ENCODE measurements at places on chromosomes 3 and 15.

DNA sequence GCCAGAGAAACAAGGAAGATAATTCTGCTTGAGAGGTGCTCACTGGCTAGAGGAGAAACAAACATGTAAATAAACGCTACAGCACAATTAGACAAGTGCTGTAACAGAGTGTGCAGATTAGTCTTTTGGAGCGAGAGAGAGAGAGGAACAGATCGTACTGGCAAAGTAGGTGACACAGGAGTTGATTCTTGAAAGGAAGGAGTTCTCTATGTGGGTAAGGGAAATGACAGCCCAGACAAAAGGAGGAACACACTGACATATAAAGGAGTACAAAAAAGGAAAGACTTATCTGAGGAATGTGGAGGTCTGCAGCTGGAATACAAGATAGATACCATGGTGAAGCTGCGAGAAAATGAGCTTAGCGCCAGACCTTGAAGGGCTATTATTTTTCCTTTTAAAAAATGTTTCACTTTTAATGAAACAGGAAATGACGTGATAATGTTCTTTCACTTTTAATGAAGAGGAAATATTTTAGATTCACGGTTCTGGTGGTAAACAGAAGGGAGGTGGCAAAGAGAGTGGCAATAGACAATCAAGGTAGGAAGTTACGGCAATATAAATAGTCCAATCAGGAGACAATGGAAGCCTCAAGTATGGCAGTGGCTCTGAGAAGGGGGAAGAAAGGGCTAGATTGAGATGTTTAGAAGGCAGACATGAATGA, 202.9 kb downstream of the VPS13C start:
- DNase-seq, result no peak

DNA sequence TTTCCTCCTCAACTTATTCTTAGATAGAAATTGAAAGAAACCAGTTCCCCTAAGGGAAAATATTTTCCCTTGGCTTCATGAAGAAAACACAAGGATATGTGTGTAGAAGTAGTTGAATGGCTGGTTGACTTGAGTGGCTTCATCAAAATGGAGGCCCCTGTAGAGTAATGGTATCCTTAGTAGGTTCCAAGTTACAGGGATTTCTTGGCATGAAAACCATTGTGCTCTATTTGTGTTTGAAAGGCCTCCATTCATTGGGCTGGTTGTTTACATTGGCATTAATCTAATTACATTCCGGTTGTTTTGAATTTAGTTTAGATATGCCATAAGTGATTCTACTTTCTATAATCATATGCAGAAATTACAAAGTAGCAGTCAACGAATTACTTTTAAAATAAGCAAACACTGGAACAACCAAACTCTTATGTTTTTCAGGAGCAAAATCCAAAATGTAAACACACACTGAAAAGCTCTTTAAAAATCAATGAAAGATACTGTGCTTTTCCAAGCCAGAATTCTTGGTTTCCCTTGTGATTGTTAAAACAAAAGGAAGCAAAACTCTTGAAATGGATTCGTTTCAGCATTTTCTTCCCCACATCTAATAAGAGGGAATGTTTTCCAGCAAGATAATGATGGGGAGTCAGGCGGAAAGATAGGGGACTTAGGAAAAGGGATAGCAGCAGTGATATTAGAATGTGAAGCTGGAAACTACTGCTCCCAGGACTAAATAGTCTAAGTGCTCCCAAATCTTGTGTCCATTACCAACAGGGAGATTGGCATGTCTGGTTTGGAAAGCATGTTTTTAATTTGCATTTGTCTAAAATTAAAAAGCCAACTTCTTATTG, 77.0 kb downstream of the EPHA3 start:
- no peak for DNase-seq

- DNase-seq, result peak; percentile 93
Observed at GRCh38 chr3:8458711-8459110, 42.9 kb upstream of the LMCD1 start.

- DNase-seq, result no peak
Observed at GRCh38 chr3:61110576-61110975, 140.7 kb downstream of the FHIT start.

- DNase-seq, result no peak
Observed at GRCh38 chr3:134568790-134569189, 82.0 kb downstream of the KY start.

DNA sequence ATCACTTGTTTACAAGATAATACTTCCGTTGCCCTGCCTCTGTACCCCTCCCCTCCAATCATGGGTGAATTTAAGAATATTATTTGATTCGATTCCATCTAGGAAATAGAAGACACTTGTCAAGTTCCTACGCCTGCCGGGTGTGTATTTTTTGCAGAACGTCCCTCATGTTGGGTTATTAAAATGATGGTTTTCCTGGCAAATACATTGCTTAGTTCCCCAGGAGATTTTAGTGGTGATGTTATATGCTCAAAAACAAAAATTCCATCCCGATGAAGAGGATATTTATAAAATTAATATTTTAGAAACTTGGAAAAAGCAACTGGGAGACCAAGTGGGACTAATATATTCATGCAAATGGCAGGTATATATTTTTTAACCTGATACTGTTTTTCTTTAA, 548.4 kb downstream of the EDEM1 start:
- DNase-seq, result no peak

DNA sequence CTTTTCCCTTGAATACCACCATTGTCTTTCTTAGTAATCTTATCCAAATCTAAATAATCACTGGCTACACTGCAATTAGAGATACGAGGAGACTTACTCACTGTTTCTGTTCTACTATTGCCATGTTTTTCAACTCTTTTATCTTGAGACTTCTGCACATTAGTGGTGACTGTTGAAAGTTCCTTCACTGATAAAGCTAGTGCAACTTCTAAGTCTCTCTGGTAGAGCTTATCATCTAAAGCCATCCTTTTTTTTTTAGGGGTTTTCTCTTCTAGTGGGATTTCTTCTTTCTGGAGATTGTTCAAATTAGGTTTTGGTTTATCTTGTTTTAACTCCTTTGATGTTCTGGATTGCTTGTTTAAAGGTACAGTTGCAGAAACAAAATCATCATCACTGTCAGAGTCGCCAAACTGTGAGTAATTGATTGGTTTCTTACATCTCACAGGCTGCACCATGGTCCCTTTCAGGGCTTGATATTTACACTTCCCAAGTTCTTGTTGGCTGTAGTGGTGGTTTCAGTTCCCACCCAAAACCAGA, 37.7 kb downstream of the NCK1 start:
- no peak for DNase-seq

DNA sequence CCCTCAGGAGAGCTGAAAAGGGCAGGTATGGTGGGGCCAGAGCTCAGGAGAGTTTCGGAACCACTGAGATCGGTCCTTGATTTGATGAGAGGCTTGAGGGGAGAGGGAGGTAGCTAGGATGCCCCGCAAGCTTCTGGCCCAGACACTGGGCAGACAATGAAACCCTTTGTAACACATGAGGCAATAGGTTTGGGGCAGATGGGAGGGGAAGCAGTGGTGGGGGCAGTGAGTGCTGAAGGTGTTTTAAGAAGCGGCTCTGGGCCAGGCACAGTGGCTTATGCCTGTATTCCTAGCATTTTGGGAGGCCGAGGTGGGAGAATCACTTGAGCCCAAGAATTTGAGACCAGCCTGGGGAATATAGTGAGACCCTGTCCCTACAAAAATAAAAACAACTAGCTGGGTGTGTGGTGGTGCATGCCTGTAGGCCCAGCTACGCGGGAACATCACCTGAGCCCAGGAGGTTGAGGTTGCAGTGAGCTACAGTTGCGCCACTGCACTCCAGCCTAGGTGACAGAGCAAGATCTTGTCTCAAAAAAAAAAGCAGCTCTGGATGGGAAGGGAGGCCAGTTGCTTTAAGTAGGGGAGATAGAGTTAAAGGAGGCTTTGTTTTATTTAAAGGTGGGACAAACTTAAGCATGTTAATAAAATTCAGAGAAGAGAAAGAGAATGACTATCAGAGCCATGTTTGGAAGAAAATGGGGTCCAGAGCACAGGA, 9.6 kb upstream of the SNX22 start:
- DNase-seq, result no peak

GRCh38 chr15:69815793-69816192, 281.9 kb downstream of the TLE3 start:
- DNase-seq, result no peak

GRCh38 chr3:32963871-32964270, 12.4 kb downstream of the CCR4 start:
- no peak for DNase-seq

GRCh38 chr15:97072545-97072944, 742.0 kb downstream of the NR2F2 start:
- DNase-seq, result no peak

DNA sequence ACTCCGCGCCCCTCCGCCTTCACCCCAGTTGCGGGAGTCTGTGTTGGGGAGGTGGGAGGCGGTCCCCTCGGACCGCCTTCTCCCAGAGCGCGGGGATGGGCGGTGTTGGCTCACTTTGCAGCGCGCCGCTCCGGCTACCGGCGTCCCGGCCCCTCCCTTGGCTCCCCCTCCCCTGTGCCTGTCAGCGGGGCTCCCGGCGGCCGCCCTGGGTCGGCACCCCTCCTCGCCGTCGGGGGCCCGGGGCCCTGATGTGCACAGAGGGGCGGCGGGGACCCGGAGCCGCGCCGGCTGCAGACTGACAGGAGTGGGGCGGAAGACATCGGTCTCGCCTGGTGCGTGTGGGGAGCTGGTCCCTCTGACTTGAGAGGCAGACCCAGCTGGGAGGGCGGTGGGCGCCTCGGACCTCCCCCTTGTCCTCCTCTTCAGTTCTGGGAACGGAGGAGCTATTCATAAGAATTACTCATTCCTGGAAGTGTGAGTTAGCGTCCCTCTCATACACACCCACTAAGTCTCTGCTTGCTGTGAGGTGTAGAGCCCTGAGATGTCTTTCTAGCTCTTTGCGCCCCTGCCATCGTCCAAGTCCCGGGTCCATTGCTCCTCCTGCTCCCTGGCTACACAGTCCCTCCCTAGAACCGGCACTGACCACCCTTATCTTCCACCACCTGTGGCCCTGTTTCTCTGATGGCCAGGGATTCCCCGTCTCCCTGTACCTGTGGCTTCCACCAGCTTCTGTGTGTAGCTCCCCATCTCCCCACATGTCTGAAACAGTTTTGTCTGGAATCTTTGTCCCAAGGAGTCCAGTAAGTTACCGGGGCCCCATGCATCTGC, 42.3 kb upstream of the ROPN1 start:
- peak; percentile 26 for DNase-seq

DNA sequence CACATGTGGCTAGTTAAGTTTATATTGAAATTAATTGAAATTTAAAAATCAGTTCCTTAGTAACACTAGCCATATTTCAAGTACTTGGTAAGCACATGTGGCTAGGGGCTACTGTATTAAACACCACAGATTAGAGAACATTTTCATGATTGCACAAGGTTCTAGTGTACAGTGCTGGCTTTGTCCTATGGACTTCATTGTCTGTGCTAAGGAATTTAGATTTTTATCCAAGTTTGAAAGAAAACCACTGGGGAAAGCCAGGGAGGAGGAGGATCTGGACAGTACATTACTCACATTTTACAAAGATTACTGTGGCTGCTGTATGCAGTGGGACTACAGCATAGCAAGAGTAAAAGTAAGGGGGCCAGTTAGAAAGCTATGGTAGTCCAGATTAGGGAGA, 13.9 kb downstream of the STAC start:
- DNase-seq, result peak; percentile 80

GRCh38 chr15:91660174-91660649, 193.3 kb upstream of the SLCO3A1 start:
- no peak for DNase-seq

GRCh38 chr3:45055411-45056143, 29.5 kb downstream of the CLEC3B start:
- DNase-seq, result peak; percentile 84

- DNase-seq, result peak; percentile 74
Observed at GRCh38 chr3:112376992-112377391, 44.0 kb downstream of the CD200 start.

DNA sequence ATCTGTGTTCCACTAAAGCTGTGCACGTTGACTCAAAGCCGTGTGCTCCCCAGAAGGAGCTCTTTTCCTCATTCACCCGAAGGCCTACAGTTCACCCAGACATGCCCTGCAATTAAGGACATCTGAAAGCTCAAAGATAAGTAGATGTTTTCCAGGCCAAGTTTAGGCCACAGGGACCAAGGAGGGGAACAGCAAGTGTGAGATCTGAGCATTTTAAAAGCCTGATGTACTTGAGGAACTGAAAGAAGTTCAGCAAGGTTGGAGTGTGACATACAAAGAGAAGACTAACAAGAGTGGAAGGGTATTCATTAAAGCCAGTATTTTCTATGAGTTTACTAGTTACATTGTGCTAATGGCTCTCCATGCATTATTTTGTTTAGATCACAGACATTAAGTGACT, 68.0 kb downstream of the CASR start:
- no peak for DNase-seq

DNA sequence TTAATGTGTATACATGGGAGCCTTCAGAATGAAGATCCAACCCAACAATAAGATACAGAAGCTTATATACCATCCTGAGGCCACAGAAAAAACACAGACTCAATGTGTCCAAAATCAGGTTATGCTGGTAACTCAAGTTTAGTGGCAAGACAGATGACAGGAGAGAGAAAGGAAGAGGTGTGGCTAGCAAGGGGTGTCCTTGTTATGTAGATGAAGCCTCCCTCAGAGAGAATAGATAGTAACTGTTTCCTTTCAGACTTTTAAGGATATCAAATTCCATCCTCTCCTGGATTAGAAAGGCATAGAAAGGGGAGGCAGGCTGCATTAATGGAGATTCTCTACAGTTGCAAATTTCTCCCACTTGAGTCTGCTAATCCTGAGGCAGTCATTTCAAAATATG, 447.4 kb downstream of the GABRB3 start:
- DNase-seq, result no peak

- no peak for DNase-seq
Observed at GRCh38 chr15:96768435-96768789, 437.9 kb downstream of the NR2F2 start.

DNA sequence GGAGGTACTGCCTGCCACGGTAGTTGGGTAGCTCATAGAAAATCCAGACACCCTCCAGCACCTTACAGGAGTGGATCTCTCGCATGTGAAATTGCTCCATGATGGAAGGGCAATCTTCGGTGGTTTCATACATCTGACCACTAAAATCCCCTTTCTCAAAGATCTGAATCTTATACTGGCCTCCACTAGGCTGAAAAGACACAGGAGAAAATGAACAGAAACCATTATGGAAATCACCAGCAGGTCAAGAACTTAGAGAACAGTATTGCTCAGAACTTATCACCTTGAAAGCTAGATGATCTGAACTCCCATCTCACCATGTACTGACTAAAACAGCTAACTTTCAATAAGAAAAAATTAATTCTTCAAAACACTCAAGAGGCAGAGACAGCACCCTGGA, 5.4 kb downstream of the CRYGS start:
- DNase-seq, result no peak

- no peak for DNase-seq
Observed at GRCh38 chr3:134363381-134363755, 10.9 kb downstream of the AMOTL2 start.

- DNase-seq, result no peak
Observed at GRCh38 chr15:37107744-37108380, 7.5 kb upstream of the MEIS2 start.

- DNase-seq, result no peak
Observed at GRCh38 chr15:50248994-50249582, 16.4 kb downstream of the HDC start.

GRCh38 chr15:101258238-101259144, 6.6 kb upstream of the CHSY1 start:
- DNase-seq, result peak; percentile 72
